BJ (cell line): ENCODE measurements at places on chromosomes 12 and 14.

DNA sequence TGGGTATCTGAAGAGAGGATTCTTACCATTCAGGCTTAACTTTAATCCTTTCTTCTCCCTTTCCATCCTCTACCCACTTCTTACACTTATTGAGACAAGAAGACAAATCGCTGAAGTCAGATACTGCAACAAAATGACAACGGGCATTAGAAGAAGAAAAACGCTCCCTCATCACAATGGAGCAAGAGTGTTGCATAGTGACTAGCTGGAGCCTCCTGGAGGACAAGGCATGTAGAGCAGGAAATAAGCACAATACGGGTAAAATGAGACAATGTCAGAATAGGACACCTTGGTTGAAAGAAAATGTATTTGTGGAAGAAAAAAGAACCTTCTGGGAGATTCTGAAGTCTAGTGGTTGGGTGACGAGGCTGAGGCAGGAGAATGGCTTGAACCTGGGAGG lies 501.0 kb downstream of the RERGL start:
- DNase-seq, result no peak

GRCh38 chr12:117863002-117863709 lies 105.6 kb downstream of the KSR2 start:
- DNase-seq, result peak; percentile 10

- no peak for DNase-seq
Observed at GRCh38 chr12:8499616-8500015, 13.7 kb upstream of the CLEC4D start.

DNA sequence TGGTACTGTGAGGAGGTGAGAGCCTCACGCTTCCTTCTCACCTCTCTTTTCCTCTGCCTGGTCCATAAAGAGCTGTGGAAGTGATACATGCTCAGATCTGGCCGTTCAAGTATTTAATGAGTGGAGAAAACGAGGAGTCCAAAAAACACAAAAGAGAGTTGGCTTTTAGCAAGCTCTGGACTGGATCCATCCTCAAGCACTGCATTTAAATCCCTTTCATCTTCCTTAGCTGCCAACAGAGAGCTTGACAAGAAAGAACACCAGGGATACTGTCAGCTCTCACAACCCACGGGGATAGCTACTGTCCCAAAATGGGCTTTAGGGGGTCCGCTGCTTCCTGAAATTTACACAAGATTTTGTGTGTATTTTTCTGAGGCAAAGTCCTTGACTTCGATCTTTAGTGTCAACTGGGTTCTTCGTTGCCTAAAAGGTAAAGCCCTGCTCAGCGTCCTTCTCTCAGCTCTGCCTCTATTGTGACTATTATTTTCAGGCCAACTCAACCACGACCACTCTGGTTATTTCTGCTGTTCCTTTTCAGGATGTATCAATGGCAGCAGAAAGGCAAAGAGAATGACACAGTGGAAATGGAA lies 120.9 kb downstream of the TMTC1 start:
- no peak for DNase-seq

DNA sequence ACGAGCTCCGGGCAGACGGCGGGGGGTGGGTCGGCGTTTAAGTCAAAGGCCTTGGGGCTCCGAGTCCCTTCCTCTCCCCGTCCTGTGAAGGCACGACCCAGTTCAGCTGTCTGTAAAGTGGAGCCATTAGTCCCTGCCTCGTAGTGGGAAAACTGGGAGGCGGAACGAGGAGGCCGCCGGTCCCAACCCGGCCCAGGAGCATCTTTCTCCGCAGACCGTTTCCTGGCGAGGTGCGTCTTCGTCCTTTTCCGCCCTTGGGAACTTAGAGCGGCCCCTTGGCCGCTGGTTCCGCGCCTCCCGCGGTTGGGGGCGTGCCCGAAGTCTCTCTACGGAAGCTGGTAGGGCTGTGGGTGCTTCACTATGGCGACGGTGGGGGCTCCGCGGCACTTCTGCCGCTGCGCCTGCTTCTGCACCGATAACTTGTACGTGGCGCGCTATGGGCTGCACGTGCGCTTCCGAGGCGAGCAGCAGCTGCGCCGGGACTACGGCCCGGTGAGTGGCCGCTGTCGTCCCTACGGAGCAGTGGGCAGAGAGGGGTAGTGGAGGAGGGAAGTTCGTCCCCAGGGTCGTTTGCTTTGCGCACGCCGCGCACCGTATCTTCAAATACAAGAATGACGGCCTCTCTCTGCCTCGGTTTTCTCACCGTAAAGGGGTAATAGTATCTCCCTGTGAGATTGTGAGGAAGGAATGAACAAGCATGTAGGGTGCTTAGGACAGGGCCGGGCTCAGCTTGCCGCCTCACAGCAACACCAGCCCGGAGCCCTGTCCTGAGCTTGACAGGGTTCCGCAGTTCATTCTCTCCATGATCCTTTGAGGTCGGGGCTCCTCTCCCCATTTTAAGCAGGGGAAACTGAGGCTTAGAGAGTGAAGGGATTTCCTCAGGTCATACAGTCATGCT lies at the start of gene OGFOD2:
Gene OGFOD2 (plus strand): TSS at position 353 of the 898 bp plus-strand sequence. CDS start 8 bp downstream, at position 361.
- DNase-seq, result peak; percentile 36

GRCh38 chr12:94686834-94687628 lies 36.7 kb upstream of the TMCC3 start:
- no peak for DNase-seq

DNA sequence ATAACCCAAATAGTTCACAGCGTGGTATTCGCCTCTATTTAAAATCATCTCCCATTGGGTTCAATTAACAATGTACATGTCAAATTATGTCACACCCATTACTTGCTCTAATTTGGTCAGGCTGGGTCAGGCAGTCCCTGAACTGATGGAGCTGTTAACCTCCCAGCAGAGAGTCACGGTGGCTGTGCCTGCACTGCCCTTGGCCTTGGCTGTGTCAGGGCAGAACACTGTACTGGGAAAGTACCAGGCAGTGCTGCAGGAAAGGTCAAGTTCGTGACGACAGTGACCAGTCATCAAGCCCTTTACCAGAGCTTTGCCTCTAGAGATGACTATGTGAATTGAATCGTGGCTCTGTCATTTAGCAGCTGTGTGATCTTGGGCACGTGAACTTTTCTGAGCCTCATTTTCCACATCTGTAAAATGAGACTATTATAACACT lies 100.0 kb downstream of the ARF6 start:
- no peak for DNase-seq

- DNase-seq, result no peak
Observed at GRCh38 chr14:71541271-71541670, 391.0 kb upstream of the RGS6 start.

DNA sequence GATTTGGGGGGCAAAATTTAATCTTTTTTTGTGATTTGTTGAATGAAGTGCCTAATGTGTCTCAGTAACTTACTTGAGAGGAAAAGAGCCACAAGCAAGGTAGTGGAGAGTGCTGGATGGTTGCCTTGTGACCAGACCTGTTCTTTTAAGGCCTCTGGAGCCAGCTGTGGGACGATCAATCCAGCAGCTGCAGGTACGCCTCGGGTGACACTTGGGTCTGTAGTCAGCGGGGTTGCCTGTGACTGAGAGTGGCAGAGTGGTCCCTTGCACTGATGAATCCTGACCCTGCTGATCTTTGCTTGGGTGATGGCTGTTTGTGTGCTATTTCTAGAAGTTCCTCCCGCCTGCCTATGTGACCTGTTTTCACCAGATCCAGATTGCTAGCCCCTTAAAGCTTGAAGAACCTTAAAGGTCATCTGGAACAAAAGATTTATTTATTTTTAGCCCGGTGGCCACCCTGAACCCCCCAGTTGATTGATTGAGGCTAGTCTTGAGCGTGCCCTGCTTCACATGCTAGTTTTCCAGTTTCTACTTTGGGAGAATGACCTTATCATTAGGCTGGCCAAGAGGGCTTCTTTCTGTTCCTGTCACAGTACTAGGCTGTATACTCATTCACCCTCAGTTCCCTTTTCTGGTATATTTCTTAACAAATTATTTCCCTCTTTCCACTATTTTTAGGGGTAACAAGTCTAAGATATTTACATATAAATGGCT lies 23.2 kb downstream of the PRKCH start:
- DNase-seq, result no peak

DNA sequence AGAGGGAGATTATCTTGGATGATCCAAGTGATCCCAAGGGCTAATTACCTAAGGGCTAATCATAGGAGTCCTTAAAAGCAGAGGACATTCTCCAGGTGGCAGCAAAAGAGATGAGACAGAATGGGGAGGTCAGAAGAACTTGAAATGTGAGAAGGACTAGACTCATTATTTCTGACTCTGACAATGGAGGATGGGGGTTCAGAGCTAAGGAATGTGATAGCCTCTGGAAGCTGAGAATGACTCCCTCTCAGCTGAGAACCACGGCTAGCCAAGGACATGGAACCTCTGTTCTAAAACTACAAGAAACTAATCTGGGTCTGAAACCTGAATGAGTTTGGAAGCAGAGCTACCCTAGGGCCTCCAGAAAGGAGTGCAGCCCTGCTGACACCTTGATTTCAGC lies 35.6 kb upstream of the ANKS1B start:
- DNase-seq, result no peak

- no peak for DNase-seq
Observed at GRCh38 chr12:16437281-16437816, 89.9 kb downstream of the MGST1 start.

DNA sequence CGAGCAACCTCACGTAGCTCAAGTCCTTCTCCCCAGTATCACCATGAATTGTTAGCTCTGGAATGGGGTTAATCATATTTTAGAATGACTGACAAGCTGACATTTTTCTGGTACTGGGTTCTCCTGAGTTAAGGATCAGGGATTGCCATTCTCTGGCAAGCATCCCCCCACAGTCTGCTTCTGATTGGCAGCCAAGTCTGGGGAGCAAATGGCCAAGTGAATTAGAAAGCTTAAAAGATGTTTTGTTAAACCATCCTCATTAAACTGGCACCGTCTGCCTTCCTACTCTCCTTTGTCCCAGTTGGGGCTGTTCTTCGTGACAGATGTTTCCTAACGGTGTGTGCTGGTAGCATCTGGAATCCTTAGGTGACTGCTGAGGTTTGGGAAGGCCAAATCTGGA lies 17.2 kb upstream of the CISTR start:
- no peak for DNase-seq

- peak; percentile 31 for DNase-seq
Observed at GRCh38 chr12:62347922-62348650, 87.9 kb downstream of the USP15 start.

GRCh38 chr14:44353805-44354204 lies 153.3 kb downstream of the FSCB start:
- no peak for DNase-seq

DNA sequence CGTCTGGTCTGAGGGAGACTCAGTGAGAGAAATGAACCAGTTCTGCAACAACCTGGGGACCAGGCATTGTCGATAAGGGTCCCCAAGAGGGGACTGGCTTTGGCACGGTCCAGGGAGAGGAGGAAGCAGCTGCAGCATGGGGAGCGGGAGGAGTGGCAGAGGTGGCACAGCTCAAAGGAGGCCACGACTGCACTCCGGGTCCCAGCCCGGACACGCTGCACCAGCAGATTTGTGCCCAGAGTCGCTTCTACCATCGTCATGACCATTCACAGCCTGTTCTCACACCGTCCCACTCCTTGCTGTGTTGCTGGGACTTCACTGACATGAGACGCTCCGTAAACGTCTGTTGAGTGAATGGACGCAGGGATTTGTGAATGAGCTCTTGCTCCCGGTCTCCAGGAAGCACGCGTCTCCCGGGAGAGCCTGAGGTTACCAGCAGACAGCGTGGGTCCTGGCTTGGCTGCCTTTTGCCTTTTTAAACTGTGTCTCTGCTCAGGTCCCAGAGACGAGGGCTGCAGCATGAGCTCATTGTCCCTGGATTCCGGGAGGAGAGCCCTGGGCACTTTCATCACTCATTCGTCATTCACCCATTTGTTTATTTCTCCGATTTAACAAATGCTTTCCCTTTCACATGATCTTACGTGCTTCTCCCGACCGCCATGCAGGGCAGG lies 137.0 kb downstream of the PIWIL1 start:
- no peak for DNase-seq

GRCh38 chr12:76337583-76337982 lies 10.6 kb downstream of the BBS10 start:
- peak; percentile 13 for DNase-seq

- DNase-seq, result peak; percentile 3
Observed at GRCh38 chr14:62691647-62692489, 353.4 kb downstream of the KCNH5 start.

- DNase-seq, result no peak
Observed at GRCh38 chr12:14252697-14253096, 112.8 kb upstream of the ATF7IP start.

DNA sequence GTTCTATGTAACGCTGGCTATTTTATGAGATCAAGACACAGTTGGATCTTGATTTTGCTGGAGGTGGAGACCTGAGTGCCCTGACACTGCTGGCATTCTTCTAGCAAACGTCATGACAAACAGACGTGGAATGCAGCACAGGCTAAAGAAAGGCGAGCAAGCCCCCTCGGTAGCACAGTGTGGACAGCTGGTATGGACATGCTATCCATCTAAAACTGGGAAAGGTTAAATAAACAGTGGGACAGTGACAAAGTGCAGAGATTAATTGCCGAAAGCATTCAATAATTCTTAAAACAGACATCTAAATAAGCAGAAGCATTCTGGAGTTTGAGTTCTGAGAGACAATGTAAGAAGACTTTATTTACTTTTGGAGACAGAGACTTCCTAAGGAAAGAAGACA lies 237.2 kb downstream of the FBXL14 start:
- no peak for DNase-seq

DNA sequence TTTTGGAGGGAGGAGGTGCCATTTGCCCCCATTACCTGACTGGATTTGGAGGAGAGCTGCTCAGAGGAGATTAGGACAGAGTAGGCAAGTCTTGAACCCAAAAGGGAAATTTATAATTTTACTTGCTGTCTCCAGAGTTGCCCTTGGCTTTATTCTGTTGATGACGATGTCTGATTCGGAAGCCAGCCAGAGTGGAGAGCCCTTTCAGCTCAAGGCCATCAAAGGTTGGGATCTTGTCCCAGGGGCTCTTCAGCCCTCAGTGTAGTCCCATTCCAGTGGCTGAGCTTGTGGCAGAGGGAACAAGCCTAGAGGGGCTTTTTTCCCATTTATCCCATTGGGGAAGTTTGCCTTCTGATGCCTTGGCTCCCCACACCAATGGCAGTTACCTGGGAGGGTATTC lies 71.8 kb downstream of the HSD17B6 start:
- no peak for DNase-seq

- DNase-seq, result no peak
Observed at GRCh38 chr12:54007538-54008259, 1.1 kb upstream of the HOXC8 start.

DNA sequence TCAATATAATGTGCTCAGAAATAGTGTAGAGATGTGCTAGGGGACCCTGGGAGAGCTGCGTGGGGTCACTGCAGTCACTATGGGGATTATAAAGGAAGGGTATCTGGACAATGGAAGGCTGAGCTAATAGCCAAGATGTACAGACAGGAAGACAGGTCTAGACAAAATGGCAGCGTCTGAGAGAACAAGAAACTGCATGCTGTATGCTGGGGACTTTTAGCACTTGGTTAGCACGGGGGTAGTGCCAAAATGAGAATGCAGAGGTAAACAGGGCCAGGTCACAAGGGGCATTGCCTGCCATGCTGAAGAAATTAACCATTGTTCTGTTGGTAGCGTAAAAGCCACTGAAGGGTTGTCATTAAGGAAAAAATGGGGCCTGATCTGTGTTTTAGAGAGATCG lies 308.2 kb downstream of the EMP1 start:
- DNase-seq, result no peak

- no peak for DNase-seq
Observed at GRCh38 chr12:98149691-98150210, 365.6 kb upstream of the TMPO start.

GRCh38 chr14:100297320-100298300 lies 8.6 kb downstream of the SLC25A29 start:
- DNase-seq, result no peak

GRCh38 chr12:95126736-95127135 lies 53.3 kb upstream of the NR2C1 start:
- DNase-seq, result no peak
